Osteocyte (in vitro differentiated cells): ENCODE measurements at places on chromosomes 2 and 18. TPM values are rescaled to one million over a fixed set of nuclear protein-coding genes. Genes with fewer than 3 reads are reported as not detected.

DNA sequence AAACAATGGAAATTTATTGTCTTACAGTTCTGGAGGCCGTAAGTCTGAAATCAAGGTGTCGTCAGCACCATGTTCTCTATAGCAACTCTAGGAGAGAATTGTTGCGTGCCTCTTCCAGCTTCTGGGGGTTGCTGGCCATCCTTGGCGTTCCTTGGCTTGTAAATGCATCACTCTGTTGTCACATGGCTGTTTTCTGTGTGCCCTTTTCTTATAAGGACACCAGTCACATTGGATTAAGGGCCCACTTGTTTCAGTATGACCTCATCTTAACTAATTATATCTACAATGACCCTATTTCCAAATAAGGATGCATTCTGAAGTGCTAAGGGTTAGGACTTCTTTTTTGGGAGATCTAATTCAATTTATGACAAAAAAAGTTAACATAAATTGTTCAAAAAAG is 1.4 kb upstream of the PLEK start:
- H3K27me3 ChIP-seq = peaks cover 3% of the 10 kb centered on the region
- no peak overlapping the region for H3K27ac ChIP-seq
- H3K36me3 ChIP-seq = no peaks in the 10 kb centered on the region
- H3K4me3 ChIP-seq = no peak overlapping the region
- H3K4me1 ChIP-seq = peaks cover 2% of the 10 kb centered on the region

GRCh38 chr2:152134488-152135280 is 35.8 kb upstream of the CACNB4 start:
- no peak for DNase-seq
- no peak overlapping the region for H3K4me3 ChIP-seq
- peaks cover 14% of the 10 kb centered on the region for H3K4me1 ChIP-seq
- peaks cover 21% of the 10 kb centered on the region for H3K36me3 ChIP-seq

DNA sequence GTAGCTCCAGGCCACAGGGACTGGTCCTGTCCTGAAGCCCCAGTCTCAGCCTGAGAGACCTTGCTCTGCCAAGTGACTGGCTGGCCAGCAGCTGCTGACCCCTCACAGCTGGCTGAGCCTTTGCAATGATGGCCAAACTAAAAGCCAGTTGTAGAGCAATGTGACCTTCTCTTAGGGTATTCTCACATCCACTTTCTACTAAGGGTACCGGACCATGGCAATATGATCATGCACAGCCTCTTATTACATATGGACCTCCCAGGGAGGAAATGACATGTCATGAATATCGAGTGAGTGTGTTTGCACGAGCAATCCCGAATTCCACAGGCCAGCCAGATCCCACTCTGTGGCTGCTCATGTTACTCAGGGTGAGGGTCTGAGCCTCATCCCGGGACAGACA is 213.9 kb downstream of the VAPA start:
- no peak for DNase-seq
- H3K4me3 ChIP-seq = no peak overlapping the region
- peaks cover 21% of the 10 kb centered on the region for H3K4me1 ChIP-seq
- no peaks in the 10 kb centered on the region for H3K36me3 ChIP-seq

GRCh38 chr2:171210864-171211431 is 50.3 kb upstream of the TLK1 start:
- no peak for DNase-seq
- H3K4me1 ChIP-seq = no peaks in the 10 kb centered on the region

- H3K27ac ChIP-seq = no peak overlapping the region
- H3K4me1 ChIP-seq = peaks cover 27% of the 10 kb centered on the region
- H3K4me3 ChIP-seq = no peak overlapping the region
- no peaks in the 10 kb centered on the region for H3K27me3 ChIP-seq
Observed at GRCh38 chr2:105753380-105753779, 8.7 kb downstream of the NCK2 start.

- H3K4me3 ChIP-seq = peak overlapping the region; percentile 35
- H3K27me3 ChIP-seq = no peaks in the 10 kb centered on the region
- peak overlapping the region; percentile 91 for H3K27ac ChIP-seq
- peaks cover 6% of the 10 kb centered on the region for H3K36me3 ChIP-seq
- DNase-seq = peak; percentile 25
- H3K4me1 ChIP-seq = peaks cover 85% of the 10 kb centered on the region
Observed at GRCh38 chr18:48833701-48834412, 116.9 kb downstream of the SMAD7 start.

GRCh38 chr2:107020392-107020791 is 134.4 kb upstream of the ST6GAL2 start:
- no peaks in the 10 kb centered on the region for H3K27me3 ChIP-seq
- peaks cover 6% of the 10 kb centered on the region for H3K4me1 ChIP-seq
- H3K4me3 ChIP-seq = no peak overlapping the region
- H3K36me3 ChIP-seq = peaks cover 2% of the 10 kb centered on the region
- no peak for DNase-seq

GRCh38 chr2:3762771-3763447 is 59.5 kb downstream of the DCDC2C start:
- no peaks in the 10 kb centered on the region for H3K27me3 ChIP-seq
- DNase-seq = peak; percentile 73
- no peak overlapping the region for H3K4me3 ChIP-seq

DNA sequence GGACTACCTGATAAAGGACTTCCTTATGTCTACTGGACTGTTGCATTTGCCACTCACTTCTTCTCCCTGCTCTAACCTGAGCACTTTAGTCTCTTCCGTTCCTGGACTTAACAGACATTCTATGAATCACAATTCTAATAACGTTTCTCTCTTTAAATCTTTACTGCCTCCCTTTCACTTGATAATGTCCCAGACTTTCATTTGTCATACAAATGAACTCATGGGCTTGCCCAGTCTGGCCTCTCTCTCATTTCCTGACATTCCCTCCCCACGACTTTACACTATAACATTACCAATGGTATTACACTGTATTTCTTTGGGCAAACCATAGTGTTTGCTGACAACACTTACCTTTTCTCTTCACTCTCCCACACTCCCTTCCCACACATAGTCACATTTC is 540.7 kb upstream of the TMEFF2 start:
- H3K4me1 ChIP-seq = no peaks in the 10 kb centered on the region
- no peak for DNase-seq
- no peak overlapping the region for H3K27ac ChIP-seq

DNA sequence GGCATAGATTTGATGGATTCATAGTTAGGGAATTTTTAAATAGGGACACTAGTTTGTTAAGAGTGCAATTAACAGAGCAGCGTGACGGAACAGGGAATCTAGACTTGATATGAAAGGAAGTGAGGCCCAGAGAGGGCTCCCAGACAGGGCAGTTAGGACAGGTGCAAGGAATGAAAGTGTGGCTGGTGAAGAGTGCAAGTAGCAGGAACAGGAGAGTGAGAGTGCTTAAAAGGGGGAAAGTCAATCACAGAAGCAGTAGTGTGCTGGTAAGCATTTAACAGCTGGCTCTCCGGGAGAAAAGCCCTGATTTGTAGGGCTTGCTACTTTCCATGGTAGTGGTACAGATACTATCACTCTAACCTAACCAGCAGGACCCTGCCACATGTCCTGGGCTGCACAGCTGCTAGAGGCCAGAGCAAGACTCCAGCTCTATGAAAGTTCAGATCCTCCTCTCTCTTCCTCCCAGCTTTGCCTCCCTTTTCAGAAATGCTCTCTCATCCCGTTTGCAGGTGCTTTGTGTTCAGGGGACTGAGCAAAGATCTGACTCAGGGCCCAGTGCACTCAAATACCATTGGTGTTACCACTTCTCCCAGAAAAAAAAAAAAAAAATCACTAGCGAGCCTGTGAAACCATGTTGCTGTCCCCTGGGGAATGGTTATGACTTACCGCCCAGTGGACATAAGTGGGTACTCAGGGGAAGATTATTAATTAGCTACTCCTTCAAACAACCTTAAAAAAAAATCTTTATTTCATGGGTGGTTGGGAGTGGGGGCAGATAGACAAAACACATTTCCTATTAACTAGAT is 18.1 kb upstream of the GCFC2 start:
- no peak for DNase-seq
- H3K4me1 ChIP-seq = no peaks in the 10 kb centered on the region
- H3K4me3 ChIP-seq = no peak overlapping the region
- peaks cover 59% of the 10 kb centered on the region for H3K27me3 ChIP-seq

SCN7A gene
- total RNA-seq = 0.11 TPM in 1 of 2 replicates, not detected in the other

PIGN gene
- total RNA-seq = 35.7 and 39.2 TPM in 2 replicates

TBC1D8 gene
- 15.2 and 16.3 TPM in 2 replicates for total RNA-seq
